ENCODE measurements at places on chromosomes 2 and 18.
A peak's percentile ranks its signal among the peaks of the same experiment; 100 is the strongest.

- H3K36me3 ChIP-seq, result no peaks in the 10 kb centered on the region
- H3K27me3 ChIP-seq, result no peaks in the 10 kb centered on the region
- H3K4me1 ChIP-seq, result no peaks in the 10 kb centered on the region
- H3K4me3 ChIP-seq, result no peak overlapping the region
- H3K27ac ChIP-seq, result no peak overlapping the region
These were observed 863.2 kb downstream of the SUCLG1 start for GRCh38 chr2:83595926-83596325.

GRCh38 chr18:41226186-41226585, 728.8 kb upstream of the PIK3C3 start:
- H3K27ac ChIP-seq, result peak overlapping the region; percentile 47
- no peaks in the 10 kb centered on the region for H3K36me3 ChIP-seq
- DNase-seq, result peak; percentile 66
- H3K27me3 ChIP-seq, result no peaks in the 10 kb centered on the region

DNA sequence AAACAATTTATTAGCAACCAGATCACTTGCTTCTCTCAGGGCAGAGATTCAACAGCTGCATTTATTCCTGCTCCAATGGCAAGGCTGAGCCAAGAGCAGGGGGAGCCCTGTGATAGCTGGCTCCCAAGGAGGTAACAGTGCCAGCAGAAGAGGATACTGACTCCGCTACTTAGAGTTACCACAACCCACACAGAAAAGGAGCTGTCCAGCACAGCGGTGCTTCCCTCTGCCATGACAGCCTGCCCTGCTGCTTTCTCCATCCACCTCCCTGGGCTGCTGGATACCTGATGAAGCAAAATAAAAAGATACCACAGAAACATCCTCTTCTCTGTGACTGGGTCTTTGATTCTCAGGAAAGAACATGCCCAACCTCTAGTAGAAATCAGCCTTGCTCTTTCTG, 467.2 kb downstream of the LRRTM4 start:
- H3K4me1 ChIP-seq, result no peaks in the 10 kb centered on the region
- no peak overlapping the region for H3K4me3 ChIP-seq
- no peak for DNase-seq
- H3K27ac ChIP-seq, result no peak overlapping the region
- no peaks in the 10 kb centered on the region for H3K36me3 ChIP-seq

DNA sequence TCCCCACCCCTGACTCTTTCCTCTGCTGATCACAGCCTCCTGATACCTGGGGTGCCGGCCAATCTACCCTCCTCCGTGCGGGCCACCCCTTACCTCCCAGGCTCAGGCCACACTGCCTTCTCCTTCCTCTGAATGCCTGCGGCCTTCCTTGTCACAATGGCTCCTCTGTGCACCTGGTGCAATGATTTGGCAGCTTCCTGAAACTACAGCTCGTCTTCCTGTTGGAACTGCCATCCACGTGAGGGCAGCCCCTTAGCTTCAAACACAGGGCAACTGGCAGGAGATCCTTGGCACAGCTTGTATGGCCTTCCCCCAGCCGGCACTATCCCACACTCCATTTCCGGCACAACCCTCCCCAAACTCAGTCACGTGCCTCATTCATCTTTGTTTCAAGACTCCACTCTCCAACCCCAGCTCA, 69.0 kb downstream of the STPG4 start:
- H3K4me1 ChIP-seq, result peaks cover 14% of the 10 kb centered on the region
- H3K27ac ChIP-seq, result no peak overlapping the region
- no peaks in the 10 kb centered on the region for H3K27me3 ChIP-seq
- no peak overlapping the region for H3K4me3 ChIP-seq

DNA sequence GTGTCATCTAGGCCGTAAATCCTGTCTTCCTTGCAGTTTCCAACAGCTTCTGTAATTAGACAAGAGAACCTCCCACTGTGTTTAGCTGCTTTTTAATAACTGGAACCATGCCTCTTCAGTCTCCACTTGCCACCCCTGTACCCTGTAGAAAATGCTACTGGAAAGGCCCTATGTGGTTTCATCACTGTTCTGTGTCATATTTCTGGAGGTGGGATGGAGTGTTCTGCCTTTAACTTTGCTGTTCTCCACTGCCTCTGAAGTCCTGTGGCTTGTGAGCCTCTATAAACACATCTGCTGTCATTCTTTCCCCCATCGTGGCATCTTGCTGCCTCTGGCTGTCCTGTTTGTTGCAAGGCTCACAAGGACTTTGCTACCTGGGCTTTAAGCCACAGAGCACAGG, 17.9 kb downstream of the MGAT5 start:
- DNase-seq, result no peak
- H3K36me3 ChIP-seq, result peaks cover 15% of the 10 kb centered on the region
- H3K27me3 ChIP-seq, result no peaks in the 10 kb centered on the region
- peaks cover 3% of the 10 kb centered on the region for H3K4me1 ChIP-seq
- H3K4me3 ChIP-seq, result no peak overlapping the region
- H3K27ac ChIP-seq, result no peak overlapping the region

- no peak overlapping the region for H3K4me3 ChIP-seq
- H3K4me1 ChIP-seq, result peaks cover 4% of the 10 kb centered on the region
- no peaks in the 10 kb centered on the region for H3K36me3 ChIP-seq
- peak; percentile 72 for DNase-seq
- no peak overlapping the region for H3K27ac ChIP-seq
- H3K27me3 ChIP-seq, result 0 out of 2 replicates have a peak, but pooled peaks cover 2% of the 10 kb centered on the region
These were observed 25.0 kb upstream of the COPS8 start for GRCh38 chr2:237060534-237061312.

- H3K27ac ChIP-seq, result peak within 1 kb of the TSS; percentile 78
- H3K4me1 ChIP-seq, result 0 out of 2 replicates have a peak, but pooled peaks cover 2% of the 10 kb centered on the region
- peak within 1 kb of the TSS; percentile 71 for H3K4me3 ChIP-seq
- peaks cover 5% of the 10 kb centered on the region for H3K36me3 ChIP-seq
These were observed at the start of gene LRPPRC for GRCh38 chr2:43995733-43996533. Gene LRPPRC, minus strand, starts transcription at chr2:43995989. Its CDS starts 42 bp downstream, at chr2:43995947.

DNA sequence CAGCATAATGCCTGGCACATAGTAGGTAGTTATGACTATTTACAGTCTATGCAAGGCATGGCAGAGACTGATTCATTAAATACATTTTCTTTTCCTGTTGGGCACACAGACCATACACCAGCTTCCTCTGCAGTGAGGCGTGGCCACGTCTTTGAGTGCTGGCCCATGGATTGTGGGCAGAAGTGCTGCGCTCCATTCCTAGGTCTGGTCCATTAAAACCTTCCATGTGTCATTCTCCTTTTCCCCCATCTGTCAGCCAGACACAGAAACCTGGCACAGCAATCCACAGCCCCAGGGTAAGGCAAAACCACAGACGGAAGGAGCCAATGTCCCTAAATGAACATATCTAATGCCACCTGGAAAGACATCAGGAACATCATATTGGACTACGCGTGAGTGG, 141.9 kb downstream of the TTC32 start:
- no peak overlapping the region for H3K27ac ChIP-seq
- DNase-seq, result no peak
- H3K4me1 ChIP-seq, result peaks cover 9% of the 10 kb centered on the region
- H3K4me3 ChIP-seq, result no peak overlapping the region

DNA sequence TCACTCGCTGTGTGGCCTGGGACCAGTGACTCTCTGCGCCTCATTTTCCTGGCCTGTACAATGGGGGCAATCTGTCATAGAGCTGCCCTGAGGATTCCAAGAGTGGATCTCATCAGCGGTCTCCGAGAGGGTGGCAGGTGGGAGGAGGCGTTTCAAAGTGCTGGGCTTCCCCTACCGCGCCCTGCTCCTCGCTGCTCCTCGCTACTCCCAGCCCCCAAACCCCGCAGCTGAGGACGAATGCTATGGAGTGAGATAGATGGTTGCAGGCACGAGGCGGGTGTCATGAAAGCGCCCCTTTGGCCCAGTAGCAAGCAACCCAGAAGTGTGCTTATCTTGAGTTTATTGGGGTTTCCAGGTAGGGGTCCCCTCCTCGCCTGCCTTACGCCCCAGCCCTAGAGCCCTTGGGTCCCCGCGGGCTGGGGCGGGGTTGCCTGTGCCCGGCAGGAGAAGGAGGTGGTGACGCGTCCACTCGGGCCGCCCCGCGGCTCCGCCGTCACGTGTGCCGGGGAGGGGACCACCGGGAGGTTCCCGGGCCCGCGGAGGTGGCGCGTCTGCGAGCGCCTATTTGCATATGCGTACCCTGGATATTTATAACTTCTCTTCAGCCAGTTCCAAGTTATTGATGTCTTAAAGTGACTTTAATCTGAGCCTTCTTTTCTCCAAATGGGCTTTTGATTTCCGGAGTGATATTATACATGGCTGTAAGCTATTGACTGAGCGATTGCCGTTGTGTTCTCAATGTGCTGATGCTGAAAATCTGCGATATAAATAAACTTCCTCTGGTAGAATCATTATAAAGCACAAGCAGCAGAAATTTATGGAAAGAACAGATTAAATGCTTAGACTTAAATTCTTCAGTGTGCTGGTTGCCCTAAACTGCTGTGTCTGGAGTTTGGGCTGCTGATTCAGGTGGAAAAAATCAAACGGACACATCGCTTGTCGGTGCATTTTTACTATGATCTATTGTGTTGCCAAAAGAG, 263.7 kb downstream of the ATAD2B start:
- no peak for DNase-seq
- no peaks in the 10 kb centered on the region for H3K36me3 ChIP-seq
- H3K4me1 ChIP-seq, result no peaks in the 10 kb centered on the region
- no peak overlapping the region for H3K27ac ChIP-seq

DNA sequence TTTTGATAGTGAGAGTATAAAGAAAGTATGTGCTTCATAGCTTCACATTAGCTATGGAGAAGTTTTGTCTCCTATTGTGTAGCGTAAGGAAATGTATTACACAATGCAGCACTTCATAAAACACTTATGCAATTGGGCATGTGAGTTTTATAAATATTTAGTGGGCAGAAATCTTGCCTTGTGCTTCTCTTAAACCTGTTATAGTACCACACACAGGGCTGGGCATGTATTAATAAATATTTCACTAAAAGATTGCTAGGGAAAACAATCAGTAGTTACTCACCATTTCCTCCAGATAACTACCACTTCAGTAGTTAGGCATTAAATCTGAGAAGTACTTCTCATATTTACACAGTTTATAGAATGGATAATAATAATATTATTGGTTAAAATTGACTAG, 1080.8 kb upstream of the PIK3C3 start:
- H3K4me1 ChIP-seq, result peaks cover 12% of the 10 kb centered on the region
- DNase-seq, result peak; percentile 67
- H3K27me3 ChIP-seq, result no peaks in the 10 kb centered on the region
- no peaks in the 10 kb centered on the region for H3K36me3 ChIP-seq
- no peak overlapping the region for H3K4me3 ChIP-seq

DNA sequence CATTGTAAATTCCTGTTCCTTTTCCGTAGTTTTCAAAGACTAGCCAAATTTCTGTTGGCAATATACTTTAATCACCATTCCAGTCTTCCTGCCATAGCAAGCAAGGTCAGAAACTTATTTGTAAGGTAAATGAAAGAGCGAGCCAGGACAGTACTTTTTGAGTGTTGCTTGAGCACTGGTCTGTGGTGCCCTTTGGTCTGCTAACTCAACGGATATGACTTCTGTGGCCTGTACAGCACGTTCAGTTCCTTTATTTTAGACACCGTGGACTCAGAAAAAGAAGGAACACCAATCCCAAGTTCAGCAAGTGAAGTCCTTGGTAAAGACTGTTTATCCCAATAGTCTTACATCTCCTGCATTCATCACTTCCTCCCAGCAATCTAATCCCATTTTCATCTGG, 166.3 kb downstream of the MYO1B start:
- H3K4me3 ChIP-seq, result no peak overlapping the region
- peak; percentile 23 for DNase-seq
- peaks cover 48% of the 10 kb centered on the region for H3K36me3 ChIP-seq
- peaks cover 7% of the 10 kb centered on the region for H3K4me1 ChIP-seq
- H3K27ac ChIP-seq, result peak overlapping the region; percentile 61

DNA sequence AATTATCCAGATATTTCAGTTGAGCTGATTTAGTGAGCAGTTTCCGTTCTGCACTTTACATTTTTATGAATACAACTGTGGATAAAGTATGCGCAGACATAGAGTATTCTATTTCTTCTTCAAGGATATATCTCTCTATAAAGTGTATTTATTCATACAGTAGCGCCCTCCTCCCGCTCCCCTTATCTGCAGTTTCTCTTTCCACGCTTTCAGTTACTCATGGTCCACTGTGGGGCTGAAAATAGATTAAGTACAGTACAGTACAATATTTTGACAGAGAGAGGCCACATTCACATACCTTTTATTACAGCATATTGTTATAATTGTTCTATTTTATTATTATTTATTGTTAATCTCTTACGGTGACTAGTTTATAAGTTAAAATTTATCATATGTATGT, 19.7 kb upstream of the FHL2 start:
- DNase-seq, result no peak
- H3K4me3 ChIP-seq, result no peak overlapping the region
- H3K36me3 ChIP-seq, result no peaks in the 10 kb centered on the region
- H3K4me1 ChIP-seq, result peaks cover 3% of the 10 kb centered on the region
- no peak overlapping the region for H3K27ac ChIP-seq

DNA sequence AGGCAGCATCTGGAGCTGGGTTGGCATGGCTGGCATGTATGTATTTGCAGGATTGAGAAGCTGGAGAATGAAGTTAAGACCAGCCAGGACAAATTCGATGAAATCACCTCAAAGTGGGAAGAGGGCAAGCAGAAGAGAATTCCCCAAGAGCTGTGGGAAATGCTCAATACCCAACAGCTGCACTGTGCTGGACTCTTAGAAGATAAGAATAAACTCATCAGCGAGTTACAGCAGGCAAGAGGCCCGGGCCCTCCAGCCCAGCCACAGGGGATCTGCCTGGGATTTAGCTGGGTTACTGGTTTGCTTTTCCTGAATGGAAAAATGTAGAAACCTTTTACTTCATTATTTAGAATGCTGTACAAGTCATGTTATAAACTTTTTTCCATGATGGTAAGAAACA, 22.5 kb downstream of the DRC1 start:
- no peaks in the 10 kb centered on the region for H3K36me3 ChIP-seq
- no peak overlapping the region for H3K4me3 ChIP-seq
- peaks cover 20% of the 10 kb centered on the region for H3K27me3 ChIP-seq
- H3K4me1 ChIP-seq, result no peaks in the 10 kb centered on the region

DNA sequence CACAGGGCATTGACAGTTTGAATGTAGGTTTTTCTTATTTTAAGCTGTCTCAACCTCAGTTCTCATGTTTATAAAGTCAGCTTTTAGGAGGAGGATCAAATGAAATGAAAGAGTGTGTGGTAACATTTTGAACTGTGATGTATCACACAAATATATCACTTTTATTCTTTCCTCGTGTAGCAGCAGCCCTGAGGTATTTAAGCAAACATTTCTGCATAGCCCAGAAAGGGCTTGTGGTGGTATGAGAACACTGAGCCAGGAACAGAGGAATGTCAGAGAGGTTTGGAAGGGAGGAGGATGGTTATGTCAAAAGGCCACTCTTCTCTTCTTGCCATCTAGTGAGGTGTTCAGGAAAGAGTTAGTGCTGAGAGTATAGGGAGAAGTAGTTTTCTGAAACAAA, 150.2 kb downstream of the PARD3B start:
- DNase-seq, result peak; percentile 44
- H3K4me3 ChIP-seq, result no peak overlapping the region
- H3K4me1 ChIP-seq, result peaks cover 3% of the 10 kb centered on the region

DNA sequence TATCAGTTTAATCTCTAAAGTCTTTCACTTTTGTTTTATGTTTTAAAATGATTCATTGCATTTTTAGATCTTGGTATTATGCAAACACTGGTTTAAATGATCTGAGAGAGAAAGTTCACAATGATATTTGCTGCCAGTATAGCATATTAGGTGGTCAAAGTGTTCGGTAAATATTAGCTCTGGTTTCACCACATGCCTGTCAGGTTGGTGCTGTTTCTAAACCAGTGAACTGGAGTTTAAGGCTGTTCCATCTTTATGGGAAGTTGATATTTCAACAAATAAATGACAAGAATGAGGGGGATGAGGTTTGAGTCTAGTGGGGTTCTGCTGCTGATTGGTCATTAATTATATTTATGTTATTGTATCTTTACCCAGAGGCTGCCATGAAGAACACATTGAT, 436.4 kb downstream of the DCDC2C start:
- no peaks in the 10 kb centered on the region for H3K27me3 ChIP-seq
- no peak overlapping the region for H3K4me3 ChIP-seq
- H3K36me3 ChIP-seq, result no peaks in the 10 kb centered on the region
- no peak for DNase-seq
- no peak overlapping the region for H3K27ac ChIP-seq
- H3K4me1 ChIP-seq, result no peaks in the 10 kb centered on the region

Measured in IMR-90 (cell line).